ENCODE measurements at places on chromosomes 3 and 15. TPM values are rescaled to one million over a fixed set of nuclear protein-coding genes. Genes with fewer than 3 reads are reported as not detected.

- H3K36me3 ChIP-seq = no peaks in the 10 kb centered on the region
- no peak overlapping the region for H3K4me3 ChIP-seq
- DNase-seq = no peak
- H3K27ac ChIP-seq = no peak overlapping the region
- no peaks in the 10 kb centered on the region for H3K27me3 ChIP-seq
Observed at GRCh38 chr3:185325946-185326791, 36.8 kb upstream of the MAP3K13 start.

GRCh38 chr3:106120356-106120755 is 251.5 kb upstream of the CBLB start:
- no peaks in the 10 kb centered on the region for H3K36me3 ChIP-seq
- peaks cover 4% of the 10 kb centered on the region for H3K4me1 ChIP-seq
- no peak for DNase-seq
- H3K27me3 ChIP-seq = no peaks in the 10 kb centered on the region
- no peak overlapping the region for H3K4me3 ChIP-seq

DNA sequence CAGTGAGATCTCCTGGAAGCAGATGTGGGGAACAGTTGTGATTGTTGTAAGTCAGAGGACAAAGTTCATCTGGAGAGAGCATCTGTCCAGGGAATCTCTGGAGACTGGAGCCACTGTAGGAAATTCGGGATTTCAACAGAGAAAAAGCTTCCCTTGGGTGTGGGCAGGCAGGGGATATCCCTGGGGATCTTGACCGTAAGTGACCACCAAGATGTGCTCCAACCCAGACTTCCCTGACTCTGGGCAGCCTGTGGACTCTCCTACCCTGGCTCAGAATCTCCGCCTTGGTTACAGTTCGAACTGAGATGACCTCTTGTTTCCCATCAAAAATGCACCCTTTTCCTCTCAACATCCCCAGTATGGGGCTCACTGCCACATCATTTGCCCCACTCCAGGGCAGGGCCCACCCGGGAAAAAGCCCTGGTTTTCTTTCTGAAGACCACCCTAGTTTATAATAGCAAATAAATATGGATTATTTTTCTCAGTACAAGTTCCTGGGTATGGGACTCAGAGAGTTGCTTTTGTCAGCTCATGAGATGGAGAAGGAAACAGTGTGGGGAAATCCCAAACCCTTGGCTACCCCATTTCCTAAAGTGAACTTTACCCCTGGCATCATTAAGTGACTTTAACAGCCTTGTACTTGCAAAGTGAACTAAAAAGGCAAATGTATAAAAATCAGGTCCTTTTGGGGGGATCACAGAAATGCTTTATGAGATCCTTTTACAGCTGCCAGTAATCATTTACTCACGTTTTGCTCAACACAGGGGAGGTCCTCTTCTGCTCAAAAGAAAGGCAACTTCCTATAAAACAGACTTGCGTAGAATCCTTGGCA is 89.9 kb downstream of the CCNL1 start:
- no peaks in the 10 kb centered on the region for H3K36me3 ChIP-seq
- no peak for DNase-seq
- no peak overlapping the region for H3K27ac ChIP-seq

DNA sequence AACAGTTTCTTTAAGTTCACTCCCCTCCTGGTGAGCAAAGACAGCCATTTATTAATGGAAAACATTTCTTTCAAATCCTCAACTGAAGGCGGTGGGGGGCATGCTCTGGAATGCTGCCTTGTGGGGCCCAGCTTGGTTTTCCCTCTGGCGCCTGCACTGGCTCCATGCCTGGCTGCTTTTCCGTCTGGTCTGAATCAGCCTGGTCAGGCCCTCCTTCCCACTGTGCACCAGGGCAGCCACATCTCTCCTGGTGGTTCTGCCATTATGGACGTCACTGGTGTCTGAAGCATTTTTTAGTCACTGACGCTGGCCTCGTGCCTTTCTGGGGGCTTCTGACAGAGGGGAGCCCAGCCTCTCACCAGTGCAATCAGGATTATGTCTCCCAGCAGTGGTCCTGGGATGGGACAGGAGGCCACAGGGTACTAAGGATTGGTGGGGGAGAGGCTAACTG is 57.6 kb upstream of the APEH start:
- no peak overlapping the region for H3K27ac ChIP-seq
- no peak for DNase-seq
- H3K4me1 ChIP-seq = peaks cover 6% of the 10 kb centered on the region
- H3K27me3 ChIP-seq = no peaks in the 10 kb centered on the region

- H3K4me3 ChIP-seq = no peak overlapping the region
- peaks cover 12% of the 10 kb centered on the region for H3K4me1 ChIP-seq
- no peaks in the 10 kb centered on the region for H3K27me3 ChIP-seq
- DNase-seq = no peak
- H3K27ac ChIP-seq = no peak overlapping the region
Observed at GRCh38 chr3:59555593-59556315, 505.9 kb upstream of the CFAP20DC start.

GRCh38 chr3:127542441-127542952 is 48.0 kb downstream of the TPRA1 start:
- H3K27ac ChIP-seq = no peak overlapping the region
- no peaks in the 10 kb centered on the region for H3K36me3 ChIP-seq
- H3K27me3 ChIP-seq = peaks cover 5% of the 10 kb centered on the region

DNA sequence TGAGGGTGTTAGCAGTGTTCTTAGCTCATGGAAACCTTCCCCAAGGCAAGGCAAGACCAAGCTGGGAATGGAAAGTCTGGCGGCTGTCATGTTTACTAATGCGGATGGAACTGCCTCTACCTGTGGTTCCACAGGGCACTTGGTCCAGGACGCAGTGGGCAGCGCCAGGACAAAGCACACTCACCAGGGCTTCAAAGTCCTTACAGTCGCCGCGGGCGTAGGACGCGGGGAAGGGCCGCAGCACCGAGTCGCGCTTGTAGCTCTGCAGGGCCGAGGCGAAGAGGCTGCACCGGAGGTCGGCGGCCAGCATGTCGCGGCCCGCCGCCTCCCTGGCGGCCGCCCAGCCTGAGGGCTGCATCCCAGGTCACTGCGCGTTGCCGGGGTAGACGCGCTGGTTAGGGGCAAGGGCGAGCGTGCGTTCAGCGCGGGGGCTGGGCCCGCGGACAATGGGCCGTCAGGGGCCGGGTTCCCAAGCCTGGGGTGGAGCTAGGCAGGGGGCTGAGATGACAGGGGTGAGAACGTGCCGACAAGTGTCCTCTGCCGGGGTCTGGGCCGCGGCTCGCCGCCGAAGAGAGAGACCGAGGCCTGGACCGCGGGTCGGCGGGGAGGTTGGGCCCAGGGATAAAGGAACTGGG is 497 bp downstream of the PARP16 start:
- H3K27me3 ChIP-seq = no peaks in the 10 kb centered on the region
- H3K4me3 ChIP-seq = peak overlapping the region; percentile 51
- DNase-seq = peak; percentile 56
- peaks cover 18% of the 10 kb centered on the region for H3K4me1 ChIP-seq
- peak overlapping the region; percentile 29 for H3K27ac ChIP-seq

- H3K27me3 ChIP-seq = no peaks in the 10 kb centered on the region
- H3K4me3 ChIP-seq = no peak overlapping the region
- peaks cover 77% of the 10 kb centered on the region for H3K36me3 ChIP-seq
- H3K4me1 ChIP-seq = peaks cover 10% of the 10 kb centered on the region
- no peak overlapping the region for H3K27ac ChIP-seq
- DNase-seq = no peak
Observed at GRCh38 chr3:129575997-129576384, 30.5 kb downstream of the PLXND1 start.

DNA sequence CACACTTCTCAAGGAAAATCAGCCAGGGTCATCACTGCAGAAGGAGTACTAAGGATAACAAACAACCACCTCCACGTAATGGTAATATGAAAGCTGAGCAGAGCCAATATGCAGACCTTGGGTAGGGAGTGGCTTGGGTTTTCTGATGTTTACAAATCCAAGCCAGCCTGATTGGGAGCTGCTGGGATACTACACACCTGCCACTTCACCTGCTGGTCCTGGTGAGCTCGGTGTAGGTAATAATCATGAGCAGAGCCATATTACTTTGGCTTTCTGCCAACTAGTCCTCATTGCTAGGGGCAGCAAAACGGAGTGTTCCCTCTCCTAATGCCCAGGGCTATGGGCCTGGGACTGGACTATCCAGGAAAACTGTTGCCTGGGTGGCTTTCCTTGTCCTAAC is 433.5 kb upstream of the PPP2R3A start:
- H3K4me3 ChIP-seq = no peak overlapping the region
- H3K4me1 ChIP-seq = no peaks in the 10 kb centered on the region
- 0 out of 2 replicates have a peak, but pooled peaks cover 4% of the 10 kb centered on the region for H3K27me3 ChIP-seq
- no peaks in the 10 kb centered on the region for H3K36me3 ChIP-seq
- no peak overlapping the region for H3K27ac ChIP-seq

GRCh38 chr3:159792070-159792469 is 196.6 kb upstream of the IL12A start:
- DNase-seq = no peak
- no peaks in the 10 kb centered on the region for H3K27me3 ChIP-seq
- 0 out of 2 replicates have a peak, but pooled peaks cover 7% of the 10 kb centered on the region for H3K36me3 ChIP-seq

DNA sequence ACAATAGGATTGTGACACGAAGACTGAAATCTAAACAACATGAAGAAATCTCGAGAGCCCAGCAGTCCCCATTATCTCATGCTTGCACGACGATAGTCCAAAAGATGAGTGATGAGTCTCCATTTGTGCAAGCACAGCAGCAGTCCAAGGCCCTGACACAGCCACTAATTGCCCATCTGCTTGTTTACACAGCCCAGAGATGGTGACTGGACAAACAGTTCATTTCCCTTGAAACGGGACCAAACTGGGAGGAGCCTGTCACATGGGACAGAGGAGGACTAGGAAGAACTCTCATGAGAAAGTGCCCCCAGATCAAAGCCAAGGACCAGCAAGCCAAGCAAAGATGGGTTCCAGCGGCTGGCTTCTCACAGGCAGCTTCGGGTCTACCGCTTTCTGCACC is 121.0 kb downstream of the GREM1 start:
- H3K4me1 ChIP-seq = peaks cover 49% of the 10 kb centered on the region
- DNase-seq = peak; percentile 79
- peak overlapping the region; percentile 37 for H3K27ac ChIP-seq
- no peaks in the 10 kb centered on the region for H3K36me3 ChIP-seq

Gene DAPK2
- total RNA-seq = 0.34 TPM

Gene TRH
- not detected for total RNA-seq

Gene NKIRAS1
- total RNA-seq = 18.1 TPM

Gene ROPN1B
- total RNA-seq = not detected

Gene ADCY5
- 0.16 TPM for total RNA-seq
